ENCODE measurements at places on chromosomes 5 and 9.

DNA sequence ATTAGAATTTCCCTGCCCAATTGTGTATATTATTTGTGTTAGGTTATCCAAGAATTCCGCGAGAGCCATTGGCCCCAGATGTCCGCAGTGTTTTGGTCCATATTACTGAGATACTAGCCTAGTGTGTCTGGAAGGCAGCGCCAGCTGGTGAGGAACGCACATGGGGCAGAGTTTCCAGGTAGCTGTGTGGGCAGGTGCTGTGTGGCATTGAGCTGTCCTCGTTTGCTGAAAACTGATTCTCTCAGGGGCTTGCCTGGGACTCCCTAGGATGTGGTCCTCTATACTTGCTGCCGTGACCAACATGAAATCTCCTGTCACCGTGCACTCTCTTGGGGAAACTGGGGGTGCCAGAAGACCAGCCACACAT, 288.7 kb downstream of the FANCC start:
- no peak for DNase-seq

- DNase-seq, result no peak
Measured at GRCh38 chr9:128495804-128496417, 8.6 kb upstream of the GLE1 start.

GRCh38 chr5:132099905-132100304, 26.3 kb downstream of the CSF2 start:
- DNase-seq, result no peak

- no peak for DNase-seq
Measured at GRCh38 chr9:112810696-112811490, 60.3 kb downstream of the SNX30 start.

DNA sequence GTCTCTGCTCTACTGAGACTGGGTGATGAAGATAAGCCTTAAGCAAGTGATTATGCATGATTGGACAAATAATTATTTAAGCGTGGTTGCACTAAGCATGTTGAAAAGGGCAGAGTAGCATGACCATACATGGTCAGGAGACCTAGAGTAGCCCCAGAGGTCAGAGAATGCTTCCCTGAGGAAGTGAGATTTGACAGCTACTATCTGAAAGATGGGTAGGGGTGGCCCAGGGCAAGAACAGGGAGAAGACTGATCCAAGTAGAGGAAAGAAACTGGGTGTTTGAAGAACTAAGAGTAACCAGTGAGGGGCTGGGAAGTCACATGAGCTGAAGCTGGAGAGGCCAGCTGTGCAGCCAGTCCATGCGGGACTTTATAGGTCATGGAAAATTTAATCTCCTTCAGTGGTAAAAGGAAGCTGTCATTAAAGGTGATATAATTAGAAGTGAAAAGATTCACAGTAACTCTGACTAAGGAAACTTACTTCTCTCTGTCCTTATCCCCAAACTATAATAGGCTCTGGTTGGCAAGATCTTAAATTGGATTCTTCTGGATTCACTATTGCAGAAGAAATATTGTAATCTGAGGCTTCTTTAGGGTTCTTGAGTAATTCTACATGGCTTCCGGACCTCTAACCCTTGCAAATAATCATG, 35.2 kb downstream of the YIPF5 start:
- no peak for DNase-seq

- no peak for DNase-seq
Measured at GRCh38 chr9:134986957-134987356, 69.2 kb upstream of the FCN1 start.

DNA sequence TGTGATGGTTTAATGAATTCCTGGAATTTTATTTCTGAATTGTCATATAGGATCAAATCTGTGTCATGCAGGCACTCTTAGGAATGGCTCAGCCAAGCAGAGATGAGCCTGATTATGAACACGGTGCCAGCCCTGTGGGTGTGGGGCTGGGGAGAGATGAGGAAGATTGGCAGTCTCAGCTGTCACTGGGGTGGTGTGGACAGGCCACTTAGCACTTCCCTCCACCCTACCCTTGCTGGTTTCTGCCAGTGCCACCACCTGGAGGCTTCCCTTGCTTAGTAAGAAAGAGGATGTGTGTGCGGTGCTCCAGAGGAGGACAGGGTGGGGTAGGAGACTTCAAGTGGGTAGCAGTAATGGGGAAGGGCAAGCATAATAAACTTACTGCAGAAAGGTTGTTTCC, 226.6 kb downstream of the CD180 start:
- no peak for DNase-seq

DNA sequence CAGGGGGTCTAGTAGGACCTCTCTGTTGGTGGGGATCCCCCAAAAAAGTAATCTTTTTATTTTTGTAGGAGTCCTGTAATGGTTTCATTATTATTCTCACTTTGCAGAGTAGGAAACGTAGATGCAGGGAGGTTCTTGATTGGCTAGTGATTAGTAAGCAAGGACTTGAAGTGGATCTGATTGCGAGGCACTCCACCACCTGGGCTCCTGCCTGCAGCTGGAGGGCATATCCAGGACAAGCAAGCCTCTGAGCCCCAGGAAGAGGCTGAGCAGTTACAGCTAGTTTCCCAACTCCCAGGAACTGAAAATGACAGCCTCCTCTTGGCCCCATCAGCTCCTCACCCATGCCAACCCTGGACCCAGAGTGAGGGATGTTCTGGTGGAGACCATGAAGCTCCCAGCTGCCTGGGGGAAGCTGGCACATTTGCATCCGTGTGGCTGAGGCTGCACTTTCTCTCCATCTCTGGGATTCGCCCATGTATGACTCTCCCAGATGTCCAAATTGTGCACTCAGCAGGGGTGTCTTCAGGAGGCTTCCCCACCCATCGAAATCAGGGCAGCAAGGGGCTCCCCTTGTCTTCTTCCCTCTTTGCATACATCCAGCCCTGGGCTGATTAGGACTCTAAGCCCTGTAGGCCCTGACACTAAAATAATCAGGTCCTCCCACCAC, 10.2 kb downstream of the KCNIP1 start:
- DNase-seq, result no peak

- DNase-seq, result no peak
Measured at GRCh38 chr5:180120237-180121101, 48.9 kb upstream of the RNF130 start.

GRCh38 chr5:133682451-133682850, 70.1 kb upstream of the FSTL4 start:
- DNase-seq, result no peak

DNA sequence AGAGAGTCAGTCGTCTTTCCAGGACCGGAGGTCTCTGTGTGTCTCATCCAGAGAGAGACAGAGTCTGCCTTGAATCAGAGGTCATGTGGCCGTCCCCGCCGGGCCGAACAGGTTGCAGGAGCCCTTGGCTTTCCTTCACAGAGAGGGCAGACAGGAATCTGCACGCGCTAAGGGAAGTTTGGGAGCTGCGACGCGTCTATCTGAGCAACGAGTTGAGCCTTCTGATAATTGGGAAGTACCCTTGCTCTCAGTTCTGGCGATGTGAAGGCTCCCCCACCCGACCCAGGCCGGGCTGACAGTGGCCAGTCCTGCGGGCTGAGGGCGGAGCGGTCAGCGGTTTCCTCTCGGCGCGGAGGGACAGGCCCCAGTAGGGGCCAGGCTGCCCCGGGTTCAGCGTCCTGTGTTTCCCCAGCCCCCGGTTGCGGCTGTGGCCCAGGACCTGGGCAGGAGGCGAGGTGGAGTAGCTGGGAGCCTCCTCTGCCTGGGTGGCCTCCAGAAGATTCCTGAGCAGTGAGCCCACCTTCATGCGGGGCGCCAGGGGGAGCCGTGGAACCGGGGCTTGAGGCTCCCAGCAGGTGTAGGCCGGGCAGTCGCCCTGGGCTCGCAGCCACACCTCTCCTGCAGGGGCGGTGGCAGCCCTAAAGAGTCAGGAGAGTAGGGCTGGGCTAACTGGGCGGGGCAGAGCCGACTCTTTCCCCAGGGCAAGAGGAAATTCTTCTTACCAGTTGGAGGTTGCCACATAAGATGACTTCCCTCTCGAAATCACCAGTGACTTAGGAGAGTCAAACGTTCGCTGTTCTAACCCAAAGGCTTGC, 13.9 kb downstream of the NR2F1 start:
- no peak for DNase-seq

DNA sequence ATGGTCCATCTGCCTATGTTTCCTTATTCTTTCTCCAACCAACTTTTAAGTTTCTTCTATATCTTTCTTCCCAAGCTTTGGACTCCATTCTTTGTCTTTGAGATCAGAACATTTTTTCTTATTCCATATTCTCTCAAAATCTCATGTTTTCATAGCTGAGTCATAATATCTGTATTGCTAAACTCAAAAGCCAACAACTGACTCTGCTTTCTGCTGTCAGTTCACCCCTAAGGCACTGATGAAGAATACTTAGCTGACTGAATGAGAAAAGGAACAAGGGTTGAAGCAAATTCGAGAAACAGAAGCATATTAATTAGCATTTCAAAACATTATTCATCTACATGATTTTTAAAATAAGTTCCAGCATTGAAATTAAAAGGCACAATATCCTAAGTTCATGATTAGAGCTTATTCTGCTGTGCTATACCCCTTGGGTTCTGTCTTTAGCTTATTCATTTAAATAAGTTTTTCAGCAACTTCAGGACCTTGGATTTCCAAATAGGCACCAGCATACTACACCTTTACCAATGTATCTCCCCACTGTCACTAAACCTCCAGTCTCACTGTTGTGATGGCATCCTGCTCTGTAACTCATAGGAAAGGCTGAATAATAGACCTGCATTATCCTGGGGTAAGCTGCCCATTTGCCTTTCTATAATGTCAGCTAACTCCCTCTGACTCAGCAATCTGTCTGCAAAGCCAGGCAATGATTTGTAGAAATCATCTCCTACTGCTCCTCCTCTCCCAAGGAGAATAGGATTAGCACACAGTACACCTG, 49.9 kb upstream of the C5orf46 start:
- DNase-seq, result no peak

GRCh38 chr5:111656580-111656979, 100.4 kb downstream of the NREP start:
- no peak for DNase-seq

DNA sequence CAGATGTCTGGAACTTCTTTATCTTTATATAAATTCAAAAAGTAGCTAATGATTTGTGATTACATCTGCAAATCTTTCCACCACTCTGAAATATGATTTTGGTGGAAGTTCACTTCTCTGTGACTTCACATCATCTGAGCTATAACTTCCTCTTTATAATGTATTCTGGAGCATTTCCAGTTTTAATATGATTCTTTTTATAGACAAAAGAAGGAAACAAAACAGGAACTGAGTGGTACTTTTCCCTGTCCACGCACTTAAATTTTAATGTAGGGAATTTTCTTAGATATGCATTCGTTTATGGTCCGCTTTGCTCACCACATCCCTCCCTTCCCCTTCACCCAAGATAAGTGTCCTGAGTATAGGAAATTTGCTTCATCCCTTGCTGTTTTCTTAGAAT, 333.5 kb downstream of the CHSY3 start:
- no peak for DNase-seq

- DNase-seq, result peak; percentile 3
Measured at GRCh38 chr9:112925058-112925641, 34.5 kb upstream of the SLC46A2 start.

- no peak for DNase-seq
Measured at GRCh38 chr9:93345643-93346230, 105.7 kb upstream of the FAM120A start.

- DNase-seq, result no peak
Measured at GRCh38 chr9:12862611-12863410, 88.0 kb downstream of the LURAP1L start.

GRCh38 chr9:135165003-135165711, 77.7 kb downstream of the OLFM1 start:
- no peak for DNase-seq

DNA sequence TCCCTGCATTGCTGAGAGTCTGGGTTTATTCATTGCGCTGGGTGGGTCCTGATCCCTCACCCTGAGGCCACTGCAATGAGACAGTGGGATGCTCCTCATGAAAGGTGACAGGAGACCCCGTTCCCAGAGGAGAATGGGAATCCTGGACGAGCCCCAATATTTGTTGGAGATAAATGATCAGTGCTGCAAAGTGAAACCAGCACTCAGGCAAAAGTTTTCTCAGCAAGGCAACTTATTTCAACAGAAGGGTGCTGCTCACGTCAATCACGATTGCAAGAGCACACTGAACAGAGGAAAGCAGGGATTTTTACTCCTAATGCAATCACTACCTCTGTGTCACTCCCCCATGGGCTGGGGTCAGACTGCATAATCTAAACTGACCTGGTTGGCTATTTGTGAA, 110.2 kb upstream of the MAMDC2 start:
- no peak for DNase-seq

- DNase-seq, result peak; percentile 50
Measured at GRCh38 chr9:129580211-129580915, 40.5 kb downstream of the C9orf50 start.

- DNase-seq, result no peak
Measured at GRCh38 chr5:17951392-17952169, 317.3 kb downstream of the TAF11L14 start.

- no peak for DNase-seq
Measured at GRCh38 chr5:1718669-1719068, 81.0 kb downstream of the MRPL36 start.

GRCh38 chr5:60671899-60672692, 27.9 kb downstream of the DEPDC1B start:
- DNase-seq, result no peak

DNA sequence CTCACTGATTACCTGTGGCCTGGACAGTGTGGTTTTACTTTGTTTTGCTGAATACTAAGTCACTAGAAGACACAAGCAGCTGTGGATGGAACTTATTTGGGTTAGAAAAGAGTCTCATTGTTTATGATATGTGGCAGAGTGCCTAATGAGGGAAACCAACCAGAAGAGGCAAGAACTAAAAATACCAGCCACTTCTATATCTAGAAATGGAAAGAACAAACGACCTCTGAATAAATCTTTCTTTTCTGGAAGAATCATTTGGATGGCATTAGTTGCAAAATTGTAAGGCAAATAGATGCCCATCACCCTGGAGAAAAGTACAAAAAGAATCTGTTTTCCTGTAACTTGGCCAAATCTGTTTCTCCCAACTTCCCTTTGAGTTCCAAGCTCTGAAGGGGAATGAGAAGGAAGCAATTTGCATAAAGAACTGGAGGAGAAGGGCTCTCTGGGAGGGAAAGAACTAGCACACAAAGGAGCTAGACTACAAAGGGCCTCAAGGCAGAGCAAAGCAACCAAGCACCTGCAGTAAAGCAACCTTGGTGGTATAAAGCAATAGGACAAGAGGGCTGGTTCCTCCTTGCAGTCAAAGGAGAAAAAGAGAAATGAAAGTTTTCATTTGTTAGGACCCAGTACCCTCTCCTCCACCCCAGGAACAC, 455.4 kb downstream of the CAAP1 start:
- DNase-seq, result no peak

- DNase-seq, result no peak
Measured at GRCh38 chr9:28073270-28073669, 500.0 kb upstream of the C9orf72 start.

DNA sequence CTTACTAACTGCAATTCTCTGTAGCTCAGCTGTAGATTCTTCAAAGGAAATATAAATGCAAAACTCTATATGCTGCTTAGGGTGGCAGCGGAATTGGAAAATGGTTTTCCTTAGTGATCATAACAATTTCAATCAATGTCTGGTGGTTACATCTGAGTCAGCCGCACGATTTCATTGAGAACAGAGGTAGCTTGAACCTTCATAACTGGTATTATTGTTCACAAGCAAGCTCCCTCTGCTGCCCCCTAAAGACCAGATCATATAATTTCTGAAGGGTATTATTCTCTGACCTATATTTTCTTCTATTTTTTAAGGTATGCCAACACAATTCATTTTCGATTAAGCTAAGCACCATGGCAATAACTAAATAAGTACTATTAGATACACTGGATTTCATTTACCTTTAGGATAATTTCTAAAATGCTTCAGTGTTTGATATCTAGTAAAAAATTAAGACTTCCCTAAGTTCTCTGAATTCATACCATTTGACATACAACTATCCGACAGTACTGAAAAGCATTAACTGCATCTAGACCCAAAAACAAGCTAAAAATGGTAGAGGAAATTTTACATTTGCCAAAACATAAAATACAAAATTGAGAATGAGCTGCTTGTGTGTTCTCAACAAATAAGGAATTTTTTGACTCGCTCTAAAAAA, 181.1 kb upstream of the SPEF2 start:
- DNase-seq, result no peak

All from CD4-positive, alpha-beta T cell treated with Interleukin-17A for 1 hour (primary cell).